Lower leg skin (tissue), 4 donors: ENCODE measurements at places on chromosomes 4 and X.

GRCh38 chr4:174696657-174697056 is 132.4 kb downstream of the GLRA3 start:
- DNase-seq, result no peak

DNA sequence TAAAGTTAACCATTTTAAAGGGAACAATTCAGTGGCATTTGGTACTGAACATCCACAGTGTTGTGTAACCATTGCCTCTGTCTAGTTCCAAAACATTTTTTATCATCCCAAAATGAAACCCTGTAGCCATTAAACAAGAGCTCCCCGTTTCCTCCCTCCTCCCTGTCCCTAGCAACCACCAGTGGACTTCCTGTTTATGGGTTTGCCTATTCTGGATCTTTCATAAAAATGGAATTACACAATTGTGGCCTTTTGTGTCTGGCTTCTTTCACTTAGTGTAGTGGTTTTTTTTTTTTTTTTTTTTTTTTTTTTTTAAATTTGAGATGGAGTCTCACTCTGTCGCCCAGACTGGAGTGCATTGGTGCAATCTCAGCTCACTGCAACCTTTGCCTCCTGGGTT is 11.6 kb downstream of the RBMX2 start:
- DNase-seq, result no peak

DNA sequence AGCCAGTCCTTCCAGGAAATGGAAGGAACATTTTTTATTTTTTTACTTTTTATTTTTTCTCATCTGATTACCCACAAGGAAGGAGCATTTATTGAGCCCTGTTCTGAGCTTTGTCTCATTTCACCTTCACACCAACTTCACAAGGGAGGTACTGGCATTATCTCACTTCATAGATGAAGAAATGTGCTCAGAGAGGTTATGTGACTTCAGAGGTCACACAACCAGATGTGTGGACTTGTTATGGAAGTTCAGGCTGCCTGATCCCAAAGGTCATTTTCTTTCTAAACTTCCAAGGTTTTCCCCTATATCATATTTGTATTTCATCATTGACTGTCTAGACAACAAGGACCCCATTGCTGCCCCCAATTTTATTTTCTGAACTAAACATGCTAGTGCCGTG is 160.3 kb downstream of the DCLK2 start:
- DNase-seq, result no peak

GRCh38 chr4:121154103-121154515 is 10.0 kb downstream of the TNIP3 start:
- DNase-seq, result no peak
